GM12892 (cell line): ENCODE measurements at places on chromosomes 2 and 18.

DNA sequence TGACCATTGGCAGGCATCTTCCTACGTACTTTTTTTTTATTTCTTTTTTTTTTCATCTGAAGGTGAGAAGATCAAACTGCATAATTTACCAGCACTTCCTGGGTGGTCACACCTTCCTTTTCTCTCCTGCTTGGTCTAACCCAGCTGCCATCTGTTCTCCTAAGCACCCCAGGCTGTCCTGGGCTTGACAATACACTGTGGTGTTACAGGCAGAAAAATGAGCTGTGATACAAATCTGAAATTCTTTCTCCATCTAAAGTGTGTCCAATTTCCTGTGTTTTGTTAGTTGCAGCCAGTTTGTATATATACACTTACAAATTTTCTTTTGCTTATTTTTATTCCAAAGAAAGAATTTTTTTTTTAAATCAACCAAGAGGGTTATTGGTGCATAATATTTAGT lies 786.0 kb upstream of the ZEB2 start:
- no peak for DNase-seq

GRCh38 chr2:234451852-234452625 lies 44.8 kb downstream of the ARL4C start:
- DNase-seq, result no peak

DNA sequence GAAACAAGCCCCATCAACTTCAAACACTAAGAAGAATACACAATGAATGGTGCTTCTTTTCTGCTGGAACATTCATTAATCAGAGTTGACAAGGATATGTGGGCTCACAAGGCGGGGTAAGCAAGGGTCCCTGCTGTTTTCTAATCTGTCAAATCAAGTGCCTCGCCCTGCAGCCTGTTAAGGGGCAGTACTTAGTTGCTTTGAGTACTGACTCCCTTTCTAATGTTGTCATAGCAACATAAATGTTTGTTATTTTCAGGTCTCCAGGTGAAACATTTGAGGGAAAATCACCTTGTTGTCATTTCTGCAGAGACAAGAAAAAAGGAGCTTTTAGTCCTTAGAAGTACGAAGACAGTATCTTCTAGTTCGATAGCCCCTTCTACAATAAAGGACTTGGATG lies 284.7 kb upstream of the PKDCC start:
- no peak for DNase-seq

- DNase-seq, result no peak
These were observed 174.5 kb upstream of the PKDCC start for GRCh38 chr2:41873102-41874031.

DNA sequence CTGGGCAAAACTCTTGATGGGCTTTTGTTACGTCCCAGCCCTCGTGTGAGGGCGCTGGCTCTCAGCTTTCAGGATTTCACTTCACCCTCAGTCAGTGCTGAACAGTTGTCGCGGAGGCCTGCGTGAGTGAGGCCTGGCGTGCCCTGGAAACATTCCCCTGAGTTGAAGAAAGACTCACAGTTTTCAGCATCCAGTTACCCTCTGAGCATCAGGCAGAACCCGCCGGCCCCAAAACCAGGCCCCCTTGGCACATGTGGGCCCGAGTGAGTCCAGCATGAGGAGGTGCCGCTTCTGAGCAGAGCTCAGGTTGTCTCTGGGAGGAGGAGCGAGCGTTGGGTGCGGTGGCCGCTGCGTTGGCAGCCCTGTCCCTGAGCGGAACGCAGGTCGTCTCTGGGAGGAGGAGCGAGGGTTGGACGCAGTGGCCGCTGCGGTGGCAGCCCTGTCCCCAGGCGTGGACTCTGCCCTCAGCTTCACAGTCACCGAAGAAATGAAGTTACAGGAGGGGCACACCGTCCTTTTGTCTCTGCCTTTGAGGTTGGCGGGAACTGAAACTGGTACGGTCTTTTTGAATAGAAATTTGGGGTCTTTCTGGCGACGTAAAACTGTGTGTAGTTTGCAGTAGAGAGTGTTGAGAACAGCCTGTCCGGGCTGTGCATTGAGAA lies at the start of gene NEU4:
TSS of gene NEU4 (plus strand) at position 473 of the 662 bp plus-strand sequence. CDS start 5,292 bp downstream, outside the sequence.
- no peak for DNase-seq

DNA sequence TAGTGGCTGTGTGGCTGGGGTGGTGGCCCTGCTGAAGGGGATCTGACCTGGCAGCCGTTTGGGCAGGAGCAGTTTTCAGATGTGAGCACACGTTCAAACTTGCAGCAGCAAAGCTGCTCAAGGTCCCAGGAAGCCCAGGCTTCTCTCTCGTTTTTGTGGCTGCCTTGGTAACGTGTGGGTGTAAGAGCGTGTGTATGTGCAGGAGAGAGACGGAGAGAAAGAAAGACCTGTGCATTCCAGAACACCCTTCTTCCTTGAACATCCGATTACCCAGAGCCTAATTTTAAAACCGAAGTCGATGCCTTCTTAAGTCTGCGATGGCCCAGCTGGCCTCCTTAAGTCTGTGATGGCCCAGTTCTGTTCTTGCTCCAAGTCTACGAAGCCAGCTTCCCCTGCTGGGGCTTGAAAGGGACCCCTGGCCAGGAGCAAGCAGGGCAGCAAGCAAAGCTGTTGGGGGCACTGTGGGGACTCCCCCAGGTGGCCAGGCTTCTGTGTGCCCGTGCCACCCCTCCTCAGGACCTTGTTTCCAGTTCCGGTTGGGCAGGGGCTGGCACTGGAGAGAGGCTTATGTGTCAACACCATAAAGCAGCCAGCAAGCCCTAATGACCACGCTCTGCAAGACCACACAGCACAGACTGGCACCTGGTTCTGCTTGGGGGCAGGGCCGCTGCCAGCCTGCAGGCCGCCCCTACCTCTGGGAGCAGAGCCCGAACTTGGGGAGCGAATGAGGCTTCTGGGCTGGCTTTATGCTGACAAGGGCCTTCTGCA lies 55.8 kb upstream of the ALPP start:
- no peak for DNase-seq

- no peak for DNase-seq
These were observed 90.4 kb downstream of the ANTXR1 start for GRCh38 chr2:69103419-69103818.

DNA sequence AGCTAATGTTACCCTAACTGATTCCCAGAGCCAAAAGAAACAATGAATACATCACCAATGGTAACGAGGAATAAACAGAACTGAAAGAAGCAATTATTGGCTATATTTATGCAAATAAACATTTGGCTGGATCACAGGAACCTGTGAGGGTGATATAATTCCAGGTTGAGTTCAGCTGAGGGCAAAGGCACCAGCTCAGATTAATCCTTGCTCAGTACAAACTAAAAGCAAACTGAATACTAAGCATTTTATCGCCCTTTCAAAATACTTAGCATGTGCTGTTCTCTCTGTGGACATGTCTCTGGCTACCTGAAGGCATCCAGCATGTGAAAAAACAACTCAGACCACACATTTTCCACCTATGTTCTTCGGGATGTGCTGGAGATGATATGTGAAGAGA lies 791.7 kb downstream of the METTL4 start:
- DNase-seq, result no peak
